ENCODE measurements at places on chromosomes 5 and 9.

GRCh38 chr5:139763280-139763929 lies 32.2 kb upstream of the PSD2 start:
- DNase-seq: no peak

DNA sequence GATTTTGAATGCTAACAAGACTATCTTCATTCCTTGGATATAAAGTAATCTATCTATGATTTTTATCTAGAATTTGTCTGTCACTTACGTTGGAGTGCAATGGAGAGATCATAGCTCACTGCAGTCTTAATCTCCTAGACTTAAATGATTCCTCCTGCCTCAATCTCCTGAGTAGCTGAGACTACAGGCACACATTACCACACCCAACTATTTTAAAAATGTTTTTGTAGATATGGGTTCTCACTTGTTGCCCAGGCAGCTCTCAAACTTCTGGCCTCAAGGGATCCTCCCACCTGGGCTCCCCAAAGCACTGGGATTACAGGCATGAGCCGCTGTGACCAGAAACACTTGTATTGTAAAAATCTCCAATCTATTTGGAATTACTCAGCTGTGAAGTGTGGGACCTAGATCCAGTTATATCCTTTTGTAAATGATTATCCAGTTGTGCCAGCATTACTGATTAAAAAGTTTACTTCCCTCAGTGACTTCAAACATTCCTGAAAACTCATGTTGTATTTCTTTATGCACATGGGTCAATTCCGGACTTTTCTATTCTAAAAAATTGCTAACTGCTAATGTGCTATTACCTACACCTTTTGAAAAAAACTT lies 1793.8 kb upstream of the WWC1 start:
- DNase-seq: no peak

DNA sequence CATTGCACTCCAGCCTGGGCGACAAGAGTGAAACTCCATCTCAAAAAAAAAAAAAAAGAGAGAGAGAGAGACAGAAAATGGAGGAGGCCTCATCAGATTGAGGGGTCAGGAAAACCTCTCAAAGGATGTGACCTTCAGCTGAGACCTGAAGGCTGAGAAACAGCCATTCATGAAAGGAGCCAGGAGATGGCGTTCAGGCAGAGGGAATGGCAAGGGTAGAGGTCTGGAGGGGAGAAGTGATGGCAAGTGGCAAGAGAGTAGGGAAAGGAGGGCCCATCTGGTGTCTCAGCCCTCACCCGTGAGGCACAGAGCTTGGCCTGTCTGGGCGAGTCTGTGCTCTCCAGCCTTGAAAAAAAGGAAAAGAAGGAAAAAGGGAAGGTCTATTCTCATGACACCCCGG lies 17.0 kb downstream of the CAMK2A start:
- no peak for DNase-seq

GRCh38 chr5:53373451-53374158 lies 106.8 kb upstream of the FST start:
- DNase-seq: no peak

- no peak for DNase-seq
These were observed 262.4 kb downstream of the SEMA5A start for GRCh38 chr5:9283473-9283872.

DNA sequence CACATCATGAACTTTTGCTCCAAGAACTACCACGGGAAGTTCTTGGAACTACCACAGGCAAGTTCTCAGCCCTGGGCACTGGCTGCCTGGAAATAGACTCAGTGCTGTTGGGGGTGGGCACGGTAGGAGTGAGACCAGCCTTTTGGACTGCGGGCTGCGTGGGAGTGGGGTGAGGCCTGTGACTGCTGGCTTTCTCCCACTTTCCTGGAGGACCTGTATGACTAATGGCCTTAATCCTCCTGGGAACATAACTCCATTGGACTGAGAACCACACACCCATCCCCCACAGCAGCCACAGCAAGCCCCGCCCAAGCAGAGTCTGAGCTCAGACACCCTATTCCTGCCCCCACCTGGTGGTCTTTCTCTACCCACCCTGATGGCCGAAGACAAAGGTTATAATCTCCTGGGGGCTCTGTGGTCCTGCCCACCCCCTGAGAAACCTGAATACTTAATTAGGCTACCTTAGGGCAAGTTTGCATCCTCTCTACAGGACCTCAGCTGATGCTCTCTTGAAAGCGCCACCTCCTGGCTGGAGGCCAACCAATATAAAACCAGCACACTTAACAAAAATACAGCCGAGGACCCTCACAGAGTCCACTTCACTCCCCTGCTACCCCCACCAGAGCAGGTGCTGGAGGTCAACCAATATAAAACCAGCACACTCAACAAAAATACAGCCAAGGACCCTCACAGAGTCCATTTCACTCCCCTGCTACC lies 112.6 kb downstream of the CACNA1B start:
- no peak for DNase-seq
